SK-N-DZ (cell line): ENCODE measurements at places on chromosomes 5 and 9.
A peak's percentile ranks its signal among the peaks of the same experiment; 100 is the strongest.

DNA sequence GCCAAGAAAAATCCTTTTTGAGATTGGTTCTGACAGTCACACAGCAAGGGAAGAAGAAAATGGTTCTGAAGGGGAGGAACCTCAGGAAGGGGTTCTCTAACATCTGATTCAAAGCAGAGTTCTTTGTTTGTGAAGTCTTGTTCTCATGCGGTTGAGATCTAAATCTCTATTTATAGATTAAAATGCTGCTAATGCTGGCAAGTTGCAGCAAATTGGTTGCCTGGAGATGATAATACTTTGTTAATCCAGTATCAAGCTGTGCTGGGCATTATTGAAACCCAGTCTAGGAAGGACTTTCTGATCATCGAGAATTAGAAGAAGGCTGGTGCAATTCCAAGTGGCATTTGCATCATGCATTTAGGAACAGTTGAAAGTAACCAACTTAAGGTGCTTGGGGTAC is 34.0 kb upstream of the SLC28A3 start:
- no peak for DNase-seq

GRCh38 chr5:87782916-87783315 is 370.2 kb upstream of the CCNH start:
- DNase-seq: no peak

- DNase-seq: peak; percentile 63
Measured at GRCh38 chr5:127564002-127564769, 46.7 kb downstream of the PRRC1 start.

DNA sequence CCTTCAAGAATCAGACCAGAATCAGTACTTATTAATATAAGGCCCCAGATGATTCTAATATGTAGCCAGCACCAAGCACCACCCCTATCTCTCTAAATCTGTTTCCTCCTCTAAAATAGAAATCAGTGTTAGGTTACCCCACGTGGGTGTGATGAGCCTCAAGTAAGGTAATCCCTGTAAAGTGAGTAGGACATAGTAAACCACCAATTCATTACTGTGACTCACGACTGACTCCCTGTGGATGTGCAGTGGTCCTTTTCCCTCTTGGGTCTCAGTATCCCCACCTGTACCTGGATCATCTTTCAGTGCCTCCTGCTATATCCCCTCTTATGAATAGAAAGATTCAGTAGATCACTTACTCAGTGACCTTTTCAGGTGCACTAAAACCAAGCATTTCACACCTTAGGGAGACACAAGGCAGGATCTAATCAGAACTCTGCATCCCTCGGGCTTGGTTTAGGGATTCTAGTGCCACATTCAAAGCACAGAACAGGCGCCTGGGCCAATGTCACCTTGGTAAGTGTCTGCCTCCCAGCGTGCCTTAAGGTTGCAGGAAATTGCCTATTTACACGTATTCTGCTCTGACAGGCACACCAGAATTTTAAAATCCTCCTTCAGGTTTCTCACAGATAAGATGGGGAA is 12.2 kb upstream of the ALDH1B1 start:
- no peak for DNase-seq

- no peak for DNase-seq
Measured at GRCh38 chr5:137603356-137603755, 104.2 kb upstream of the SPOCK1 start.

- DNase-seq: no peak
Measured at GRCh38 chr5:163846512-163846911, 341.1 kb downstream of the MAT2B start.

DNA sequence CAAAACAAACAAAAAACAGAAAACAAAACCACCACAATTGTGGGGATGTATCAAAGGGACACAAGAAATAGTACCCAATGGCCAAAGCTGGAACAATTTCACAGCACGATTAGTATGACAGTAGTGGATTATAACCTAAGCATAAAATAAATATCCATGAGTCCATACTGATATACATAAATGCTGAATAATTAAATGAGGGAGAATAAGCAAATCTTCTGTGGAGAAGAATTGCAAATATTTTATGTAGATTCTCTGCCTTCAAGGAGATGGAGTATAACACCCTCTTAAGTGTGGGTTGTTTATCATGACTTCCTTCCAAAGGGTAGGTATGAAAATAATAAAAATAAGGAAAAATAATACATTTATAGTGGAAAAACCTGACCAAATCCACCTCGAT is 325.4 kb downstream of the PDE4D start:
- no peak for DNase-seq

DNA sequence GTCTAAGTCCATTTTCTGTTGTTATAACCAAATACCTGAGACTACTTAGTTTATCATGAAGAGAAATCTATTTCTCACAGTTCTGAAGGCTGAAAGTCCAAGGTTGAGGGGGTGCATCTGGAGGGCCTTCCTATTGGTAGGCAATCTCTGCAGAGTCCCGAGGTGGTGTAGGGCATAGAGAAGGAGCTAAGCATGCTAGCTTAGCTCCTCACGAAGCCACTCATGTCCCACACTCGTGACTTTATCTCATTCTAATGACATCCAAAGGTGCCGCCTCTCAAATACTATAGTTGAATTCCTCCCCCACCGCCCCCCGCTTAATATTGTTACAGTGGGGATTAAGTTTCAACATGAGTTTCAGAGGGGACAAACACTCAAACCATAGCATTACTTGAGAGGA is 36.0 kb upstream of the ZBED3 start:
- no peak for DNase-seq

DNA sequence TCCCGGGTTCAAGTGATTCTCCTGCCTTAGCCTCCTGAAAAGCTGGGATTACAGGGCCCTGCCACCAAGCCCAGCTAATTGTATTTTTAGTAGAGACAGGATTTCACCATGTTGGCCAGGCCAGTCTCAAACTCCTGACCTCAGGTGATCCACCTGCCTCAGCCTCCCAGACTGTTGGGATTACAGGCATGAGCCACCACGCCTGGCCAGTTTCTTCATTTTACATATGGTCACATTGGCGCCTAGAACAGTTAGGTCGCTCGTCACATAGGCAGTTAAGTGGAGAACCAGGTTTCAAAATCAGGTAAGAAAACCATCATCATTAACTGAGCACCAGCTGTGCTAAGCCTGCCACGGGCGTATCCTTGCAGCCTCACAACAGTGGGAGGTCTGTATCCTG is 36.1 kb downstream of the OLFML2A start:
- DNase-seq: no peak

DNA sequence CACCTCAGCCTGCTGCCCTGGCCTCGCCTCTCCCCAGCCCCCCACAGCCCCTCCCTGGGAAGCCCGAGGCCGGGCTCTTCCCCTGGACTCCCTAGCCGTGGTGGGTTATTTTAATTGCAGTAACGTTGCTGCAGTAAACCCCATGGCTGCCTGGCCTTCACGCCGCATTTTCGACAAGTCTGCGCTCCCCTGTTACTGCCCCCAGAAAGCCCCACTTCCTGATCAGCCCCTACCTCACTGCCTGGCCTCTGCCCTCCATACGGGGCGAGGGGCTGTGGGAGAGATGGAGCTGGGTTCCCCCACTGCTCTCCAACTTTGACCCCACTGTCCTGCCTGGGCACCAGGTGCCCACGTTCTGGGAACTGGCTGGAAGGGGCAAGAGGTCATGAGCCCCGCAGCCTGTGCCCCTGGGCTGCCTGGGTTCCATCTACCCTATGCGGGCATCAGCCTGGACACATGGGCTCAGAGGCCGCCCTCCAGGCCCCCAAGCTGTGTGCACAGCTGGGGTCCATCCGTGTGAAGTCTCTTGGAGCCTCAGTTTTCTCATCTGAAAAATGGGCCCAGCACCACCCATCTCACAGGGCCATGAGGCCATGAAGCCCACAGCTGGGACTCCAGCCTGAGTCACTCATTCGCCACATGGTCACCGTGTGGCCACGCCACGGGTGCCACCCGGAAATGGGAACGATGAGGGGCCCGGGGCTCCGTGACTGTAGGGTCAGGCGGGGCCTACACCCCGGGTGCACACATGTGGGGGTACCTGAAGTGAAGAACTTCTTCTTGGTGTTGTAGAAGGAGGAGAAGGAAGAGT is 11.5 kb downstream of the EGFL7 start:
- DNase-seq: no peak

GRCh38 chr5:135085133-135085935 is 51.3 kb upstream of the PITX1 start:
- DNase-seq: no peak

DNA sequence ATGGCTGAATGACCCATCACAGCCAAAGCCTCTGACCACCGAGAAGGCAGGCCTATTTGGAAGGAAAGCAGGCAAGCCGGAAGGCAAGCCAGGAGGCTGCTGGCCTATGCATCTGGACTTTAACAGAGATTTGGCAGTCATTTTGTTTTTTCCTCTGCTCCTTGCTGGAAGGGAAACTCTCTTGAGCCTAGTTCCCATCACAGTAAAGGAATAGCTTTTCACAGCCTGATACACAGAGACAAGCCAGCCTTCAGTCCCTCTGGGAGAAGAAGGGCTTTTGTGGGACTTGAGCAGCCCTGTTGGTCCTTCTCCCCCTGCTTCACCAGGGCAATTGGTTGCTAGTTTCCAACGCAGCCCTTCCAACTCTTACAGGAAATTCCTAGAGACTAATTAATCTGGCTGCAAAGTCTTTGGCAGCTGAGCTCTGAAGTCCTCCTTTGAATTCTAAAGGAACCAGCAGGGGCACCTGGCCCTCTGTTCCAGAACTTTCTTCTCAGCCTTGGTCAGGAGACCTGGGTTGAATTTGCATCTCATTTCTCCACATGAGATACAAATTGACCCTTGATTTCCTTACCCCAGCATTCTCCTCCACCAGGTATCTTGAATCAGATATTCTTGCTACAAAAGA is 157.3 kb upstream of the EPB41L4A start:
- DNase-seq: no peak

DNA sequence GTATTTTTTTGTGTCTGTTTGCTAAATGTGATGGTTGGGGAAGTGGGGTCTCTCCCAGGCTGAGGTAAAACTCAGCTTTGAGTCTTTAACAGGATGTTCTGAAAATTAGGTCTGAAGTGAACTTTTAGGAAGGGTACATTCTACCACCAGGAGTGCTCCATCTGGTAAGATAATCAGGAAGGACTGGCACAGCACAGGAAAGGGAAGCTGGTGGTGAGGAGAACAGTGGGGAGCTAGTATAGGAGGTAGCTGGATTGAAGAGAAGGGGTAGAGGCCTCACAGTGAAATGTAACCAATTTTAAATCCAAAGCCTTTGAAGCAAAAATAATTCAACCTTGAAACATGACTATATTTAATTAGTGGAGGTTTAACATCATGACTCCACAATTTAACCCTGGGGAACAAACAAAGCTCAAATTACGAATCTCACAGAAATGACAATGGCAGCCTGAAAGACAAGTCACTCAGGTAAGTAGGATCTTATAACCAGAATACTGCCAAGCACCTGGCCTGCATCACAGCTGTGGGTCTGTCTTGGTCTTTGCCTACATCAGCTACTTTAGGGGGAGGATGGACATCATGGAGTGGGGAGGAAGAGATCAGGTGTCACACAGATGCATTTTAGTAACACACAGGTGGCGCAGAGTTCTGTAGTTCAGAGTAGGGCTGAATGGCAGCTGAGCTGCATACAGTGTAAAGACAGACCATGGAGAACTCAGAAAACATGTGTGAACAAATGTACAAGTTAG is 445.3 kb downstream of the DMRT2 start:
- DNase-seq: no peak

GRCh38 chr9:125991886-125992529 is 244.8 kb downstream of the PBX3 start:
- DNase-seq: no peak

DNA sequence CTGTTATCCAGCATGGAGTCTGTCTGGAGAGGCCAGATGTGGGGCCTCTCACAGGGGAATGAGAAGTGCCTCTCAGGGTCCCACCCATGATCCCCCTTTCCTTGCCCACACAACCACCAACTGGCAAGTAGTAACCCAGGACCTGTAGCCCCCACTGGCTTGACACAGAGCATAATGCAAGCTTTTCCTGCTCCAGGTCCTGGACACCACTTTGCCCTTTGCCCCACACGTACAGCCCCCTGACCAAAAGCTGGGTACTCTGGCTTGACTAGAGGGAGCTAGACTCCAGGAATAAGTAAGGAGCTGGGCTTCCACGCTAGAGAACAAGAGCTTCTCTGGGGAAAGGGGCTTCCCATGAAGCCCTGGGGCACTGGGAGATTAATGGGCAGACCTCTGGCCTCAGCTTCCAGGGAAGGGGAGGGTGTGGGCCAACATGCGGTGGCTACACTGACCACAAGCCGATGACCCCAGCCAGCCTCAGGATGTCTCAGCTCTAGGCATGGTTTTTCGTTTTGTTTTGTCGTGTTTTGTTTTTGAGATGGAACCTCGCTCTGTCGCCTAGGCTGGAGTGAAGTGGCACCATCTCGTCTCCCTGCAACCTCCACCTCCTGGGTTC is 109.5 kb downstream of the C9orf50 start:
- no peak for DNase-seq

DNA sequence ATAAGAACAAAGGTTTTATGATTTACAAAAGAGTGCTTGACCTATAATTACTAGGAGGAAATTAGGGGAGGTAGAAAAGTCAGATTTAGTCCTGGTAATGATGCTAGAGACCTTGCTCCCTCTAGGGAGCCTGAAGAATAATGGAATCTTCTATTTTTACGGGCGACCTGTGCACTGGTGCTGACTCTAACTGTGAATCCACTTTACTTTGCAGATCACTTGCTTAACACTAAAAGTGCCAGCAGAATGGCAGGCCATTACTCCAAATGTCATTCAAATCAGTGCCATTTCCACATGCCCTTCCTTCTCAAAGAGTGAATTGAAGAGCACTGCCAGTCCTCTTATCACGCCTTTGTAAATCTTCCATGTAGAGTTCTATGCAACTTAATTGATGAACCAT is 359.4 kb upstream of the ARRDC3 start:
- DNase-seq: no peak

GRCh38 chr9:83178717-83179116 is 115.8 kb upstream of the RASEF start:
- DNase-seq: no peak

DNA sequence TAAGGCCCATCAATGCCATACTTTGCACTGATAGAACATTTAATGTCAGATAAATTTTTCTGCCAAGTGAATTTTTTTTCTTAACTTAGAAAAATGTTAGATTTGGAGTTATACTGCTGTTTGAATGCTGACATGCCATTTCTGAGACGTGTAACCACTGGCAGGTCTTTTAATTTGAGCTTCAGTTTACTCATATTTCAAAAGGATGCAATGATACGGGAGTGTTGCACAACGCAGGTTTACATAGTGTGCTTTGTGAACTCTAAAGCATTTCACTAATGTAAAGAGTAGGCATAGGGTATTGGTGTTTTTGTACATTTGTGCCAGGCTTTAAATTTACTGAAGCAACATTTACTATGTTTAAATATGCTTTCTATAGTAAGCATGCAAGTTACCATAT is 4.2 kb downstream of the ZBTB43 start:
- no peak for DNase-seq

- no peak for DNase-seq
Measured at GRCh38 chr9:136016572-136017288, 55.6 kb upstream of the UBAC1 start.

GRCh38 chr9:73872701-73873100 is 624.4 kb upstream of the RORB start:
- DNase-seq: no peak

DNA sequence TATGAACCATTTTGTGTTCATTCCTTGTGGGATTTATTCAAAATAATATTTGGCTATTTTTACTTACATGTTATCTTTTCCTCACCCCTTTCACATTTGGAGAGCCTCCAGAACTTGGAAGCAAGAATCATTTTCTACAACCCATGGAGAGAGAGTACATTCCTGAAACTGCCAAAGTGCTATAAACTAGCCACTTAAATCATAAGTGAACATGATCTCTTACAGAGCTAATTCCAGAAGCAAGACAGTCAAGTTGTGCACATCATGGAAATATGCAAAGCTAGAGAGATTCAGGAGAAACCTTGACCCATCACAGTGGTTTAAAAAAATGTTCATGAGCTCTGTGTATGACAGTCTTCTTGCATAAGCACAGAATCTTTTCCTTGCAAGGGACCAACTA is 883.6 kb upstream of the C9orf72 start:
- DNase-seq: no peak
